ENCODE measurements at places on chromosomes 7 and 10.

GRCh38 chr10:1102416-1102815 lies 46.2 kb downstream of the WDR37 start:
- DNase-seq, result no peak

- DNase-seq, result no peak
These were observed 140.1 kb downstream of the ITGA8 start for GRCh38 chr10:15579605-15580004.

DNA sequence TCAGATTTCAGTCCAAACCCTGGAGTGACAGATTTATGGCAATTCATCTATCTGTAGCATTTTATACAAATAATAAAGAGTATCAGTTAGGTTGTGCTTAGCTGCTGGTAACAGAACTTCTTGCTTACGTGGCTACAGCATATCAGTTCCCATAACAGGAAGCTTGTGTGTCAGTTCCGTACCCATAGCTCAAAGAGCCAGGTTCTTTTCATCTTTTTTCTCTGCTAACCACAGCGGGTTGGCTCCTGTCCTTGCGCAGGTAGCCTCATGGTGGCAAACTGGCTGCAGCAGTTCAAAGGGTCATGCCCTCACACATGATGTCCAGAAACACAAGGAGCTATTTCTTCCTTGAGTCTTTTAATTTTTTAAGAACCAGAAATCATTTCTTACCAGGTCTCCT lies 1041.8 kb downstream of the GATA3 start:
- DNase-seq, result no peak

GRCh38 chr10:97427571-97428179 lies 1.7 kb downstream of the PGAM1 start:
- no peak for DNase-seq

DNA sequence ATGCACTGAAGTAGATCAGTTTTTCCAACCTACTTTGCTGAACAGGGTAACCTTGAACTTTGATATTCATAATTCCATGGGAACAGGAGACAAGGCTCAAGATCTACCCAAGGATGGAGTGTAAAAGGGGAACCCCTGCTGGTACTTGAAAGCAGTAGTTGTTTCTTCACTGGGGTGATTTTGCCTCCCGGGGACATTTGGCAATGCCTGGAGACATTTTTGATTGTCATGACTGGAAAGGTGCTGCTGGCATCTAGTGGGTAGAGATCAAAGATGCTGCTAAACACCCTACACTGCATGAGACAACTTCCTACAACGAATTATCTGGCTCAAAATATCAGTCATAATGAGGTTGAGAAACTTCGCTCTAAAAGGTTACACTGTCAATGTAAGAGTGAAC lies 214.8 kb upstream of the CTBP2 start:
- DNase-seq, result no peak

Measured in CD14-positive monocyte (primary cell).